Smooth muscle cell of the pulmonary artery (primary cell): ENCODE measurements at places on chromosomes 2 and 18. TPM values are rescaled to one million over a fixed set of nuclear protein-coding genes. Genes with fewer than 3 reads are reported as not detected.

Gene UGT1A10
- total RNA-seq: 0.10 and 0.13 TPM in 2 replicates

Gene RMND5A
- 17.8 and 20.6 TPM in 2 replicates for total RNA-seq

Gene SERPINB7
- 0.07 and 0.46 TPM in 2 replicates for total RNA-seq

Gene SCLY
- total RNA-seq: 11.7 and 18.3 TPM in 2 replicates

Gene COA5
- 18.5 and 24.5 TPM in 2 replicates for total RNA-seq

Gene AGXT
- total RNA-seq: not detected in 2 replicates

Gene UPP2
- total RNA-seq: not detected in 2 replicates

Gene ACAA2
- 28.4 and 32.4 TPM in 2 replicates for total RNA-seq

Gene PTRHD1
- total RNA-seq: 15.2 and 17.9 TPM in 2 replicates

Gene NEURL3
- 0.20 TPM in 1 of 2 replicates, not detected in the other for total RNA-seq

Gene NEUROD1
- not detected in 2 replicates for total RNA-seq

Gene SLC4A5
- 0.13 and 0.30 TPM in 2 replicates for total RNA-seq

Gene VWA3B
- total RNA-seq: not detected in 2 replicates

Gene CD8B
- not detected in 2 replicates for total RNA-seq

Gene LIMS4
- 3.1 and 9.4 TPM in 2 replicates for total RNA-seq

Gene ATIC
- 42.4 and 57.2 TPM in 2 replicates for total RNA-seq

Gene CXCR4
- total RNA-seq: 0.85 and 2.0 TPM in 2 replicates

Gene PHLPP1
- total RNA-seq: 4.4 and 5.8 TPM in 2 replicates

Gene EVX2
- total RNA-seq: not detected in 2 replicates

Gene ANKRD53
- 0.20 and 0.30 TPM in 2 replicates for total RNA-seq

Gene GPR155
- total RNA-seq: 9.3 and 10.4 TPM in 2 replicates

Gene MYL12A
- total RNA-seq: 770 and 926 TPM in 2 replicates

Gene PLEKHH2
- total RNA-seq: 1.7 and 8.9 TPM in 2 replicates

Gene C2orf72
- total RNA-seq: 3.3 and 6.3 TPM in 2 replicates

Gene DSG4
- not detected in 2 replicates for total RNA-seq

Gene CCDC102B
- total RNA-seq: 7.1 and 64.7 TPM in 2 replicates

Gene CYB5A
- 33.3 and 36.6 TPM in 2 replicates for total RNA-seq

Gene HNMT
- 8.0 and 69.4 TPM in 2 replicates for total RNA-seq

Gene TSPYL6
- not detected in 2 replicates for total RNA-seq

Gene GALNT3
- 1.8 and 6.3 TPM in 2 replicates for total RNA-seq

Gene RAD51AP2
- total RNA-seq: 0.03 TPM in 1 of 2 replicates, not detected in the other

Gene TRAF3IP1
- total RNA-seq: 8.1 and 12.0 TPM in 2 replicates

Gene CYP27C1
- under 0.01 and 0.13 TPM in 2 replicates for total RNA-seq

Gene ARHGEF4
- 4.7 and 13.2 TPM in 2 replicates for total RNA-seq

Gene AQP12A
- not detected in 2 replicates for total RNA-seq

Gene DSC1
- not detected in 2 replicates for total RNA-seq

Gene SCN2A
- 1.8 and 2.7 TPM in 2 replicates for total RNA-seq

Gene TUBA4B
- not detected in 2 replicates for total RNA-seq

Gene MRO
- total RNA-seq: 0.07 and 0.20 TPM in 2 replicates

Gene MAP3K19
- not detected in 2 replicates for total RNA-seq

Gene BCL11A
- 0.20 and 0.59 TPM in 2 replicates for total RNA-seq

Gene AQP12B
- not detected in 2 replicates for total RNA-seq

Gene MGAT5
- 110 and 113 TPM in 2 replicates for total RNA-seq

Gene HADHB
- 103 and 112 TPM in 2 replicates for total RNA-seq

Gene TDRD15
- not detected in 2 replicates for total RNA-seq

Gene MYO7B
- total RNA-seq: 0.10 and 0.13 TPM in 2 replicates
